ENCODE measurements at places on chromosomes 16 and 17.
A peak's percentile ranks its signal among the peaks of the same experiment; 100 is the strongest.

GRCh38 chr17:14305785-14306496 lies 5.1 kb downstream of the HS3ST3B1 start:
- DNase-seq = no peak

- no peak for DNase-seq
These were observed 131.2 kb upstream of the HLF start for GRCh38 chr17:55133583-55133982.

DNA sequence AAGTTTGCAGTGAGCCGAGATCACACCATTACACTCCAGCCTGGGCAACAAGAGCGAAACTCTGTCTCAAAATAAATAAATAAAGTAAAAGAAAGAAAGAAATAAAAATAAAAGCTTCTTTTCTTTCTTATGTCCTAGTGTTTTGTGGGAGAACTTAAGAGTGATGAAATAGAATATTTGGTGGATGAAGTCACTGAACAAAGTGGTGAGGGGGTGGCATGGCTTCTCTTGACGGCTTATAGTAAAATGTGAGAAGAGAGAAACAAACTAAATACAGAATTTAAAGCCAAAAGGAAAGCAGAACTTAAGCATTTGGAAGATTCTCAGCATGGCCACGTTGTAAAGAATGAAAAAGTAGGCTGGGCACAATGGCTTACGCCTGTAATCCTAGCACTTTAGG lies 15.3 kb downstream of the SGF29 start:
- DNase-seq = no peak

GRCh38 chr17:68613739-68614298 lies 12.7 kb upstream of the FAM20A start:
- no peak for DNase-seq

DNA sequence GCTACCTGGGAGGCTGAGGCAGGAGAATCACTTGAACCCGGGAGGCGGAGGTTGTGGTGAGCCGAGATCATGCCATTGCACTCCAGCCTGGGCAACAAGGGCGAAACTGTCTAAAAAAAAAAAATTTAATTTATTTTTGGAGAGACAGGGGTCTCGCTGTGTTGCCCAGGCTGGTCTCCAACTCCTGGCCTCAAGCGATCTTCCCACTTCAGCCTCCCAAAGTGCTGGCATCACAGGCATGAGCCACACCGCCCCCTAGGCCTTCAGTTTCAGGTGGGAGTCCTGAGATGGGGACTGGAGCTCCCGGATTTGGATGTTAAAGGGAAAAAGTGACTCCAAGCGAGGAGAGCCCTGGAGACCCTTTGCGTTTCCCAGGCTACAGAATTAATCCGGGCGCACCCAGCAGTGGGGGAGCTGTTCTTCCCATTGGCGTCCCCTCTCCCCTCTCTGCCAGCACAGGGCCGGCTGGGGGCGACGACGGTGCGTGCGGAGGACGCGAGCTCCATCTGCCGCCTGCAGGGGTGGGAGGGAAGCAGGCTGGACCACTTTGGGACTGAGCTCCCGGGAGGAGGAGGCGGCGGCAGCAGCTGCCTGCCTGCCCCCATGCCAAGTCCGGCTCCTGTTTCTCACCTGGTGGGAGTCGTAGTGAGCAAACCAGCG lies 49.3 kb upstream of the USP7 start:
- DNase-seq = no peak

GRCh38 chr17:47212458-47212857 lies 3.3 kb downstream of the MYL4 start:
- no peak for DNase-seq

DNA sequence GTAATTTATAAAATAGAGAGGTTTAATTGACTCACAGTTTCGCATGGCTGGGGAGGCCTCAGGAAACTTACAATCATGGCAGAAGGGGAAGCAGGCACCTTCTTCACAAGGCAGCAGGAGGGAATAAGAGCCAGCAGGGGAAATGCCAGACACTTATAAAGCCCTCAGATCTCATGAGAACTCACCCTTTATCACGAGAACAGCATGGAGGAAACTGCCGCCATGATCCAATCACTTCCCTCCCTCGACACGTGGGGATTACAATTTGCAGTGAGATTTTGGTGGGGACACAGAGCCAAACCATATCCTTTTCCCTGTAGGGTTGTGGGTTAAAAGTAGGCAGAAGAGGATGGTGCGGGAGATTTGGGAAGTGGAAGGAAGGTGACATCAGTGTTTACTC lies 101.4 kb downstream of the BMERB1 start:
- DNase-seq = no peak

DNA sequence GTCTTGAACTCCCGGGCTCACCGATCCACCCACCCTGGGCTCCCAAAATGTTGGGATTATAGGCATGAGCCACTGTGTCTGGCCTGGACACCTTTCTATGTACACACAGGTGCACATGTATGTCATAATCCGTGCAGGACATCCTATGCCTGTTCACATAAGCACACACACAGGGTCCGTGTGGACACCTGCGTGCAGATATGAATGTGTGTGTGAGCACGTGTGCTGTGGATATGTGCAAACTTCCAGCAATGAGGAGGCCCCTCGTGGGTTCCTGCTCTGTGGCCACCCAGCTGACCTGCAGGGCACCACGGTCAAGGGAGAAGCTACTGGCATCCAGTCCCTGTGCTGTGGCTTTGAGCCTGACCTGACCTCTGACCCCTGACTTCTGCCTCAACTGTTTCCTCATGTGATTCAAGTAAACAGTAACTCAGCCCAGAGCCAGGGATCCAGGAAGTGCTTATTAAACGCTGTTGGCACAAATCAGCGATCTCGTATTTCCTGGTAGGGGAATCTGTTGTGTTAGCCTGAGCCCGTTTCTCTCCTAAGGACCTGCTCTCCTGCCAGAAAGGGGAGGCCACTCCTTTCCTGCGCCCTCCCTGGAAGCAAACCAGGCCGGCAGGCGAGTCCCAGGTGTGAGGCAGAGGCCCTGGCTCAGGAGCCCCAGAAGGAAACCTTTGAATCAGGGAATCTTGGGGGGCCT lies 6.5 kb downstream of the CPNE7 start:
- DNase-seq = no peak

- DNase-seq = no peak
These were observed 23.0 kb downstream of the ERN1 start for GRCh38 chr17:64106918-64107317.

- DNase-seq = no peak
These were observed 358.7 kb downstream of the GRIN2A start for GRCh38 chr16:9823510-9823909.

- no peak for DNase-seq
These were observed 7.3 kb downstream of the NT5C start for GRCh38 chr17:75124041-75124818.

DNA sequence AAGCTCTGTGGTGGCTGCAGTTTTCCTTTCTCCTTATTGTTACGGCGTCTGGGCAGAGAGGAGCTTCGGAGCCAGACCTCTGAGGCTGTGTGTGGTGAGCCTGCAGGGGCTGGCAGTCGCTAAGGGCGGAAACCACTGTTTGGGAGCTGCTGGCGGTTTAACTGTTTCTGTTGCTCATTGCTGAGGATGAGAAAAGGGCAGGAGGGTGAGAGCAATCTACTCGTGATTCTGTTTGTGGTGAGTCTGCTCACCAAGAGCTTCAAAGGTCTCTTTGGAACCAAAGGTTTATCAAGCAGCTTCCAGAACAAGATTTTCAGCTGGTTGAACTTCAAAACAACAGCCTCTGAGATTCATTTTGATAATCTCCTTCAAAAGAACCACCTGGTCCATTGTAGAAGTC lies 143.9 kb downstream of the ANKFN1 start:
- DNase-seq = no peak

DNA sequence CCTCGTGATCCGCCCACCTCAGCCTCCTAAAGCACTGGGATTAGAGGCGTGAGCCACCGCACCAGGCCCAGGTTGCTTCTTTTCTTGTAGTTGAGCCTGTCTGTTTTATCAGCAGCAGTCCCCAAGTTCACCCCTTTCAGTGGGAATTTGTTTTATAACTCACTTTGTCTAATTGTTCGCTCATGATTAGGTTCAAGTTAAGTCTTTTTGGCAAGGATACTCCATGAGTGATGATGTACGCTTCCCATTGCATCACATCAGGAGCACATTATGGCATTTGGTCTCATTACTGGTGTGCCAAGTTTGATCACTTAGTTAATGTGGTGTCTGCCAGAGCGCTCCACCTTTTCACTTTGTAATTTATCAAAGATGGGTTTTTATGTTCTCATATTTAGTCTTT lies 14.4 kb upstream of the GJD3 start:
- no peak for DNase-seq

DNA sequence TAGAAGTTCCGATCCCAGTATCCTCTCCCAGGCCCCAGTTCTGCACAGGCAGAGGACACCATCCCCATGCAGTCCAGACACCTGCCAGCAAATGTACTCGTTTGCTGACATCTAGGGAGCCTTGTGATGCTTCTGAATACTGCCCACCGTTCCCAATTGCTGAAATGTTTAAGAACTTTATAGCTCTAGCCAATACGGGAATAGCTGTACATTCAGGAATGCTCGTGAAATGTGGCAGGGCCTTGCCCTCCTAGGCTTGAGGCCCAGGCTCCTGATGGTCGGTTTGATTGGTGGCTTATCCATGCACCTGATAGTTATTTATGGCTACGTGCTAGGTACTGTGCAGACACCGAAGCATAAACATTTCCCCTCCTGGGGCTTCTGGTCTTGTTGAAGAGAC lies 255.5 kb downstream of the PRKCA start:
- DNase-seq = no peak

DNA sequence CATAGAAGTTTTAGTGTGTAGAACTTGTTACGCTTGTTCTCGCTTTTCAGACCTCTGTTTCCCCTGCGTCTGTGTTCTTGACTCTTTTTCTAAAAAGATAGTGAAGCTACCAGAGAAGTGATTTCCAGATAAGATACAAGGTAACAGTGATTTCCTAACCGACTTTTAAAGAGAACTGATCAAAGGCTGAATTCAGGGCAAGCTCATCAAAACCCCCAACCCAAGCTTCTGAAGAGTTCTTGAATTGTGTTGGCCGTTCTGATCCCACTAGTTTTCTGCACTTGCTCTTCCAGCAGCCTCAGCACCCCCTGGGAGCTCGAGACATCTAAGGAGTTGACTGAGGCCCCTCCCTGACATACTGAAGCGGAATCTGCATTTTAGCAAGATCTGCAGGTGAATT lies 12.7 kb upstream of the NSMCE1 start:
- no peak for DNase-seq

- peak; percentile 55 for DNase-seq
These were observed 43.4 kb downstream of the IRX6 start for GRCh38 chr16:55367301-55367811.

GRCh38 chr17:27550291-27550930 lies 80.6 kb upstream of the LGALS9 start:
- no peak for DNase-seq

- no peak for DNase-seq
These were observed 18.3 kb upstream of the CACNG4 start for GRCh38 chr17:66946251-66946650.

GRCh38 chr16:54213322-54213721 lies 73.3 kb downstream of the IRX3 start:
- no peak for DNase-seq

- no peak for DNase-seq
These were observed 109.3 kb downstream of the IRX3 start for GRCh38 chr16:54177052-54177861.

GRCh38 chr17:73696251-73696650 lies 52.0 kb upstream of the SDK2 start:
- no peak for DNase-seq

GRCh38 chr16:64864232-64864809 lies 257.5 kb downstream of the CDH11 start:
- DNase-seq = peak; percentile 99

DNA sequence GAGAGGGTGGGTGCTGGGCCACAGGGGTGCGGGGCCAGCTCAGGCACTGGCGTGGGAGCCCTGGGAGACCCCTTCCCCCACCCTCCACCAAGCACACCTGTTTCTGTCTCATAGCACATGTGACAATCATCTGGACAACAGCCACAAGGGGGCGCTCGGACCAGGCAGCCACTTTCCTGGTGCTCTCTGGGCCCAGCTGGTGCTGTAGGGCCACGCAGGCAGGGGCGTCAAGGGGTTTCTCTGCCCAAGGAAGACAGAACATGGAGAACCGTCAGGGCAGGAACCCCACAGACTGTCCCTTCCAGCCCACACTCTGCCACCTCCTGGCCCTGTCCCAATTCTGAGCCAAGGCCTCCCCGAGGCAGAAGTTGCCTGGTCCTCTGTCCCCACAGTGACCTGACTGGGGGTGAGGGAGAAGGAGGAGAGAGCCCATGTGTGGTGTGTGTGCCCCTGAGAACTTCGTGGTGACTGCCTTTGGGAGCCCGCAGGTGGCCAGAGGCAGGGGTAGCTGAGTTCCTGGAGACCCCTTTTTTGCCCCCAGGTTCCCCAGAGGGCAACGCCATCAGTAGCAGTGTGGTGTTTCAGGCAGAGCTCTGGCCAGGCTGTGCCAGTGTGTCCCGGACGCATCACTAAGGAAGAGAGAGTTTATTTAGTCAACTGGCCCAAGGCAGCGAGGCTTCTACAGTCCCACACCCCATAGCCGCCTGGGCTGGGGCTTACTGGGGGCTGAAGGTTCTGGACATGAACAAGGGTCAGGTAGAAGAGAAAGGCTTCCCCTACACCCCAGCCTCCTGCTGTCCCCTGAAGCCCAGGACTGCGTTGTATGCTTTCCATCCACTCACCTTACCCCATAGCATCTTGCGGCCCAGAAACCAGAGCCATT lies 3.1 kb upstream of the SETD6 start:
- DNase-seq = no peak

- no peak for DNase-seq
These were observed 44.1 kb upstream of the RPL38 start for GRCh38 chr17:74159226-74159840.

GRCh38 chr17:44086364-44087311 lies 16.1 kb downstream of the G6PC3 start:
- peak; percentile 87 for DNase-seq

DNA sequence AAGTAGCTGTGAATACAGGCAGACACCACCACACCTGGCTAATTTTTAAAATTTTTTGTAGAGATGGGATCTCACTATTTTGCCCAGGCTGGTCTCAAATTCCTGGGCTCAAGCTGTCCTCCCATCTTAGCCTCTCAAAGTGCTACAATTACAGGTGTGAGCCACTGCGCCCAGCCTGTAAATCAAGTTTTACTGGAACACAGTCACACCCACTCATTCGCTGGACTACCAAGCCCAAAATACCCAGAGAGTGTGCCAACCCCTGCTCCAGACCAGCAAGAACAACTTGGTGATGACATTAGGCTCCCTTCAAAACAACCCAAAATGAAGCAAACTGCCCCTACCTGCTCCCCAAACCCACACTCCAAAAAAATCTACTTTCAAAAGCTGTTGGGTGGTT lies 36.0 kb downstream of the TVP23A start:
- DNase-seq = no peak

- no peak for DNase-seq
These were observed 2.8 kb downstream of the MT1X start for GRCh38 chr16:56684926-56685590.

- DNase-seq = no peak
These were observed 113.8 kb downstream of the OR1D5 start for GRCh38 chr17:2949469-2950044.

DNA sequence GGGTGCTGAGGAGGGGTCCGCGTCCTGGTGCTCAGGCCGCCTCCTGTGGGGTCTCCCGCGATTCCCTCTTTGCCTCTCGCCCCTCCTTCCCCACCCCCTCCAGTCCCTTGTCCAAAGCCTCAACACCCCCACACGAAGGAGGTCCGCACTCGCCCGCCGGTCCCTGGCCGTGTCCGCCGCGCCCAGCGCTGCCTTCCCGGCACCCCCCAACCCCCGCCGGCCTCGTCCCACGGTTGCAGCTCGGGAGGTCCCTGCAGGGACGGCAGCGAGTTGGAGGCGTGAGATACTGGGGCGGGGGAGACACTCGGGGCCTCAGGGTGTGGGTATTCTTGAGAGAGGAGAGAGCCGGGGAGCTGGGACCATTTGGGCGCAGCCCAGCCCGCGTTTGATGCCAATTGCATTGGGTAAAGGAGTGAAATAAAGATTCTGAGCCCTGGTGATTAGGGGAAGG lies 468 bp downstream of the FLYWCH2 start:
- DNase-seq = no peak

Data from fibroblast of skin of left quadriceps (primary cell).